Stomach (tissue), 19 donors: ENCODE measurements at places on chromosomes 1 and 21. TPM values are rescaled to one million over a fixed set of nuclear protein-coding genes. Genes with fewer than 3 reads are reported as not detected.

The WNT2B gene
- 2.4 TPM for polyA plus RNA-seq

The KRTAP24-1 gene
- not detected for polyA plus RNA-seq

The SH2D5 gene
- 0.44 TPM for polyA plus RNA-seq

DNA sequence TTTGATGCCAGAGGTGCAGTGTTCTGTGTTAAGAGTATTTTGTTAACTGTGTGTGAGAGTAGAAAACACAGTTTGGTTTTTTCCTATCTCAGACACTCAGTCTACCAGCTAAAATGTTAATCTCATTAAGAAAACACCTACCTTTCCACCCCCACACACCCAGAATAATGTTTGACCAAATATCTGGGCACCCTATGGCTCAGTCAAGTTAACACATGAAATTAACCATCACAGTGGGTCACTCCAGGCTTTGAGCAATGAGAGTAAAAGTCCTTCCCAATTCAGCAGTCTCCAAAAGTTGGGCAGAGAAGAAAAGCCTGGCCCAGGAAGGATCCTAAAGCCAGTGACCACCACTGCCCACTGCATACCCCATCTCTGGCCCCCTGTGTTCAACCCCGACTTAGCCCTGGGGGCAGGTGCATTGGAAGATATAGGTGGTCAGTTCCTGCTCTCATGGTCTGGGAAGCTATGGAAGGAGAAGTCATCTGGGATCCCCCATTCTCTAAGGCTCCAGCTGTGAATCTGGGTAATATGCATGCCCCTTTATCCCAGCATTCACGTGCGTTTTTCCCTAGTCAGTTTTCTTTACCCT lies 50.2 kb upstream of the CSF3R start:
- no peak for DNase-seq

DNA sequence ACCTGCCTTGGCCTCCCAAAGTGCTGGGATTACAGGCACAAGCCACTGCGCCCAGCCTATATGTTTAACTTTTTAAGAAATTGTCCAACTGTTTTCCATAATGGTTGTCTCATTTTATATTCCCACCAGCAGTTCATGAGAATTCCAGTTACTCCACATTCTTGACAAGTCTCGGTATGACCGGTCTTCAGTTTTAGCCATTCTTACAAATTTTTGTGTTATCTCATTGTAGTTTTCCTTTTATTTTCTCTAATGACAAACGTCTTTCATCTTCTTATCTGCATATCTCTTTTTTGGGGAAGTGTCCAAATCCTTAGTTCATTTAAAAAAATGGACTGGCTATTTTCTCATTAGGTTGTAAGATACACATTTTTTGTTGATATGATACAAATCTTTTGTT lies 132.5 kb downstream of the HS2ST1 start:
- DNase-seq: no peak

GRCh38 chr1:56921479-56921878 lies 44.3 kb downstream of the C8B start:
- DNase-seq: no peak

- DNase-seq: no peak
Measured at GRCh38 chr1:29451368-29451892, 215.1 kb downstream of the PTPRU start.

- DNase-seq: no peak
Measured at GRCh38 chr1:54559111-54559548, 11.1 kb downstream of the ACOT11 start.

DNA sequence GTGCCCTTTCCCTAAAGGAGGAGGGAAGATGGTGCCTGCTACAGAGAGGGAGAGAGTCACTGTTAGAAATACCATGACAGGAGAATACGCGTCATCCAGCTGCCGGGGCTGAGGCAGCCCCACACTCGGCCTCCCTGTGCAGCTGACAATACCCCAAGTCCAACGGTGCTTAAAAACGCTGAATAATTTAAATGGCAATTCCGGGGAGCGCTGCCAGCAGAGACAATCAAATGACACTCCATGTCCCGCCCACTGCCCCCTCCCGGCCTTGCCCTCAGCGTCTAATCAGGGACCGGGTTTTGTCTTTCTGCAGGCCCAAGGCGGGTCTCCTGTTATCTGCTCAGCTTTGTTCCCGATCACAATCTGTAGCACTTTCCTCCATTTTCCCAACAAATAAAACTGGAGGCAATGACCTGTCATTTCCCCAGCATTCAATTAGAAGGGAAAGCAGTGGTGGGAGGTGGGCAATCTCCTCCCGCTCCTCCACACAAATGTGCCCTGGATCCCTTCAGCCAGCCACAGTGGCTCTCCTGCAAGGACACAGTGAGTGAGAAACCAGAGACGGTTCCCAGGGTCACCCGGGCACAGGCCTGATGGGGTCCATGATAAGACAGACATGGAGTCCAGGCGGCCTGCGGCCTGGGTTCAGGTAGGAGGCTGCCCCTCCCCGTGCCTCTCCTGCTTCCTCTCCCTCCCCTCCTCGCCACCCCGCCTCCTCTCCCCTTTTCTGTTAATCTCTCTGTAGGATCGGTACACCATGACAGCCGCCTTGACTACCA lies 42.7 kb upstream of the AJAP1 start:
- no peak for DNase-seq

- peak; percentile 99 for DNase-seq
Measured at GRCh38 chr1:2133039-2133878, 61.3 kb downstream of the FAAP20 start.

DNA sequence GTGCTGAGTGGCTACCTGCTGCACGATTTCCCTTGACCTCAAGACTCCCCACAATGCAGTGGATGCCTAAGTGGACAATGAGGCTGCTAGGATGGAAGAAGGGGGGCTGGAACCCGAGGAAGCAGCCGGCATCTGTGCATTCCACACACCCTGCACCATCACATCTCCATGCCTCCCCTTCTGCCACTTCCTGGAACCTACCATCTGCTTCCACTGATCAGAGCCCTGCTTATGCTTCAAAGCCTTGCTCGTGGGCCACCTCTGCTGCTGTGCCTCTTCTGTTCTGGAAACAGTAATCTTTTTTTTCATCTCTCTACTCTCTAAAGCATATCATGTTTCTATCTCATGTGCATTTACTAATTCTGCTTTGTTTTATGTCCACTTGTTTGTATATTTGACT lies 66.2 kb upstream of the WDR26 start:
- DNase-seq: no peak
